T-helper 2 cell (primary cell): ENCODE measurements at places on chromosomes 16 and 17.

- no peak for DNase-seq
Measured at GRCh38 chr17:47279062-47279801, 25.6 kb downstream of the ITGB3 start.

DNA sequence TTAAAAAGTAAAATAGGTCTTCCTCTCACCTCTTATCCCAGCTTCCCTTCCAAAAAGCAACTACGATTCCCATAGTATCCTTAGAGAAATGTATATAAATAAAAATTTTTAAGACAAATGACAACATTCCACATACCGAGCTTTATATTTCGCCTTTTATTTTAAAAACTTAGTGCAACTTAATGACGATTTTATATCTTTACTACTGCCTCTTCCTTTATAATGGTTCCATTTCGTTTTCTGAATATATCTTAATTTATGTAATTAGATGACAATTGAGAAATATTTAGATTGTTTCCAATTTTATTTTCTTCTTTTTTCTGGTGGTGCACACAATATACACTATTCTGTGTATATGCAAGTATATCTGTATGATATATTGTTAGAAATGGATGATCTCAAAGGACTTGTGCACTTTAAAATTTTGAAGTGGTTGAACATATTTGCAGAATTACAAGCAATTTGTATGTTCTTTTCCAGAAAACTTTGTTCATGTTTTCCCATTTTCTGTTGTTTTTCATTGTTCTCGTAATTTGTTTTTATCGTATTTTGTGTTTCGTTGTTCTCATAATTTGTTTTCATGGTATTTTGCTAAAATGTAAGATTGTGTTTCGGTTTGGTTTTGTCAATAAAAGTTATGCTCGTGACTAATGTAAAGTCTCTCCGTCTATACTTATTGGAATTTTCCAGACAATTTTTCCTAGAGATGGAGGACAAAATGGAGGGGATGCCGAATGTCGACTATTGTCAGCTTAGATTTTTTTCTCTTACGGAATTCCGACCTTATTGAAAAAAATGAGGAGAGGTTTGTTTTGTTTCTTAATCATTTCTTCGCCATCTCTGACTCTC, 20.4 kb upstream of the HOXB13 start:
- DNase-seq: no peak

DNA sequence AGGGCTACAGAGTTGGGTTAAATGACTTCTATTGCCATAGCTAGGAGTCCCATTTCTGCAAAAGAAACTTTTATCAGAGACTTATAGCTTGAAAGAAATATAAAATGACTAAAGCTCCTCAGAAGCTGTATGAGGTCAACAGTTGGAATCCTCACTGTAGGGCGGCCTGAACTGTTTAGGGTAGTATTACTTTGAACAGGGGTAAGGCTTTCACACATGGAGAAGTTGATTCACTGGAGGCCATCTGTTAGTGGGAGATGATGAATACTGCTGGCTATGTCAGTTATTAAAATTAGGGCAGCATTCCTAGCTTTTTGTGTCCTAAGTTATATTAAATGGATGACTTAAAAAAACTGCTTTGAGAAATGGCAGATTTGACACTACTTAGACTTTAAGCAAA, 6.0 kb downstream of the TTC19 start:
- no peak for DNase-seq

- DNase-seq: no peak
Measured at GRCh38 chr17:66483906-66484305, 181.5 kb downstream of the PRKCA start.

DNA sequence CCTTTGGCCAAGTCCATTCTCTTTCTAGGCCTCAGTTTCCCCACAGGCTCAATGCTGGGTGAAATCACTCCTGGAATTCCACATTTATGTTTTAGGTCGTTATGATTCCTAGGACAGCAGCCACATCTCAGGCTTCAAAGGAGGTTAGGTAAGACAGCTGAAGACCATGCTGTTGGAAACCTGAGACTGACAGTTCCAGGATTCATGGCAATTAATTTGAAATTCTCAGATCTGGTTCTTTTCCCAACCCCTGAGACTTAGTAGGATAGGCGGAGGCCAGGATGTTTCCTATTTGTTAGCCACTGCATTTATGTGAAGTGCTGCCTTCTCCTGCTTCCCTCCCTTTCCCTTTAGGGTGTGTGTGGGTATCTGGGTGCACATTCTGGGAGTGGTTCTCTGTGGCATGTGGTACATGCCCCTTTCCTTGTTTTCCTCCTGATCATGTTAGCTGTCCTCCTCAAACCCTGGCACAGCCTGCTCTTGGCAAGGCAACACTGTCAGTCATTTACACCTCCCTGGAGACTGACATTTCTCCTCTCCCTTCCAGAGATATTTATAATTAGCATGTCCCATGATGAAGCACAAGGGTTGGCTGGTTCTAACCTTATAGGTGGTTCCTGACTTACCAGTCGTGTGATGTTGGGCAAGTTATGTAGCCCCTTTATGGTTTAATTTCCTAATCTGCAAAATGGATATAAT, 91.4 kb upstream of the SALL1 start:
- no peak for DNase-seq

- DNase-seq: no peak
Measured at GRCh38 chr16:5205361-5206040, 107.9 kb upstream of the EEF2KMT start.

DNA sequence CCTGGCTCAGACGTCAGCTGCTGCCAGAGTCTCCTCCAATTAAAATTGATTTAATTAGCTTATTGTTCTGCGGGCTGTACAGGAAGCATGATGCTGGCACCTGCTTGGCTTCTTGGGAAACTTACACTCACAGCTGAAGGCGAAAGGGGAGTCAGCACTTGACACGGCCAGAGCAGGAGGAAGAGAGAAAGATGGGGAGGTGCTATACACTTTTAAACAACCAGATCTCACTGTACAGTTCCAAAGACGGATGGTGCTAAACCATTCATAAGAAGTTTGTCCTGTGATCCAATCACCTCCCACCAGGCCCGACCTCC, 1.4 kb upstream of the PRDM7 start:
- no peak for DNase-seq

- no peak for DNase-seq
Measured at GRCh38 chr17:44867841-44868240, 20.2 kb downstream of the HIGD1B start.

GRCh38 chr16:80656711-80657150, 115.9 kb downstream of the DYNLRB2 start:
- DNase-seq: peak; percentile 13

- DNase-seq: no peak
Measured at GRCh38 chr17:50594128-50594823, 33.8 kb downstream of the CACNA1G start.
